ENCODE measurements at places on chromosomes 3 and 15. TPM values are rescaled to one million over a fixed set of nuclear protein-coding genes. Genes with fewer than 3 reads are reported as not detected.

The DGKG gene
- total RNA-seq = 0.50 TPM

The ISG20 gene
- 5.1 TPM for total RNA-seq

The C3orf22 gene
- not detected for total RNA-seq

The C3orf62 gene
- total RNA-seq = 0.74 TPM

The BBX gene
- 35.1 TPM for total RNA-seq

The SH3GL3 gene
- not detected for total RNA-seq

The KBTBD8 gene
- total RNA-seq = 0.74 TPM

The ACY1 gene
- total RNA-seq = 52.2 TPM

The BCHE gene
- total RNA-seq = 10.0 TPM

The GOLGA6L22 gene
- total RNA-seq = not detected

The MB21D2 gene
- total RNA-seq = 10.3 TPM

The INSYN1 gene
- total RNA-seq = 0.30 TPM

The SAMMSON gene
- not detected for total RNA-seq

The RAB6B gene
- total RNA-seq = 0.34 TPM

The SEC61A1 gene
- 265 TPM for total RNA-seq

The CCDC54 gene
- not detected for total RNA-seq

The AP2M1 gene
- 351 TPM for total RNA-seq

The TMCO5A gene
- total RNA-seq = not detected

The TTLL13 gene
- total RNA-seq = not detected

The ZNF860 gene
- 0.17 TPM for total RNA-seq

The CERS3 gene
- total RNA-seq = not detected

The FURIN gene
- total RNA-seq = 35.8 TPM

The ARHGEF26 gene
- 3.4 TPM for total RNA-seq
